ENCODE measurements at places on chromosomes 11 and 22.

DNA sequence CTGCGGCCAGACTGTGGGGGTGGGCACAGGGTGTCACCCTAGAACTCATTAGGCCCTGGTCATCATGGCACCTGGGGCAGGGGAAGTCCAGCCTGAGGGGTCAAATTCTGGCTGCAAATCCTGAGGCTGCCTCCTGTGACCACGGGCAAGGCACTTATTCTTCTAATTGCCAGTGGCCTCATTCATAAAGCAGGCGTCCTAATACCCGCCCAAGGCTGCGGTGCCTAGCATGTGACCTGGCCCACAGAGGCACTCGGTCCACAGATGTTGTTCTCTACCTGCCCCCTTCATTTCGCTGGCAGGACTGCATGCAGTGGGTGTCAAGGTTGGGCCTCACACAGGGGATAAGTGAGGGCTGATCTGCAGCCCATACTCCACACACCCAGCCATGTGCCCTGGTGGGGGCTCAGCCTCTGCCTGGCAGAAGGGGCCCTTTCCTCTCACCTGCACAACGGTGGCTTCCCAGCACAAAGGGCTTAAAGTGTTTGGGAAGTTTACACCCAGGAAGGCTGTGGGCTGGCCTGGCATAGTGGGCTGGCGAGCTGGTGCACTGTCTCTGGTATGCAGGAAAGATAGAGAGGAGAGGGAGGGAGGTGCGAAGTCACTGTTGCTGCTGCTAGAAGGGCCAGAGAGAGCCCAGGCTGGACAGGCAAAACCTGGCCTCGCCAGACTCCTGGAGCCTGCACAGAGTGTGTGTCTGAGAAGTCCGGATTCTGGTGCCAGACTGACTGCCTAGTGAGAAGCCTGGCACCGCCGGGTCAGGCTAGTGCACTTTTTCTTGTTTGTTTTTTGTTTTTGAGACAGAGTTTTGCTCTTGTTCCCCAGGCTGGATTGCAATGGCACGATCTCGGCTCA lies 3.2 kb downstream of the MPST start:
- no peak for DNase-seq

DNA sequence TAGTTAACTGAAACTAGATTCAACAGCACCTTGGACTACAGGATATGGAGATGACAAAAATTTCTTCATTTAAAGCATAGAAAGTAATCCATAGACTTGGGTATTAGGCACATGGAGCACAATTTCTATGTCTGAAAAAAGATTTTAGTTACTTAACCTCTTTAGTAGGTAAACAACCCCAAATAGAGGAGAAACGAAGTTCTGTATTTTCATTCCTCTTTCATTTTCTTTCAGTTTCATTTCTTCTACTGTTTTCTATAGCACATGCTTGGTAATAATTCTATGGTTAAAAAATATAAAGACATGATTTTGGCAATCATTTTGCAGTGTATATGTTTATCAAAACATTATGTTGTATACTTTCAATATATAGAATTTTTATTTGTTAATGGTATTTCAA lies 99.5 kb downstream of the CASP12 start:
- DNase-seq, result no peak

DNA sequence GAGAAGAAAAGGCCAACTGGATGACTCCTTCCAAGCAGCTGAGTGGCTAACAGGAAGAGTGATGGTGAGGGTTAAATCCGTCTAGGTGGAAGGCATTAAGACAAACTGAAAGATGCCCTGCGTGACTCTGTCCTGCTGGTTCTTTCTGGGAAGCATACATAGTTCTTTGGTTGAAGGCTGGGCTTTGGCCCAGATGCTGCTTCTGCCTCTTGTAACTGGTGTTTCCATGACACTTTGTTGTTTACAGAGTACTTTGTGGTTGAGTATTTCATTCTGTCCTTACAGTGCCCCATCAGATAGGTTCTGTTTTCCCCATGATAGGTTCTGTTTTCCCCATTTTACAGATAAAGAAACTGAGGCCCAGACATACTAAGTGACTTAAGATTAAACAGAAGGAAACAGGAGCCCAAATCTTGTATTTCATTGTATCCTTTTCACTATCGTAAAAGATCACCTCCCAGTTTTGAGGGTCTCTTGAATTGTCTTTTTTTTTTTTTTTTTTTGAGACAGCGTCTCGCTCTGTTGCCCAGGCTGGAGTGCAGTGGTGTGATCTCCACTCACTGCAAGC lies 124.3 kb upstream of the RASSF10 start:
- no peak for DNase-seq

DNA sequence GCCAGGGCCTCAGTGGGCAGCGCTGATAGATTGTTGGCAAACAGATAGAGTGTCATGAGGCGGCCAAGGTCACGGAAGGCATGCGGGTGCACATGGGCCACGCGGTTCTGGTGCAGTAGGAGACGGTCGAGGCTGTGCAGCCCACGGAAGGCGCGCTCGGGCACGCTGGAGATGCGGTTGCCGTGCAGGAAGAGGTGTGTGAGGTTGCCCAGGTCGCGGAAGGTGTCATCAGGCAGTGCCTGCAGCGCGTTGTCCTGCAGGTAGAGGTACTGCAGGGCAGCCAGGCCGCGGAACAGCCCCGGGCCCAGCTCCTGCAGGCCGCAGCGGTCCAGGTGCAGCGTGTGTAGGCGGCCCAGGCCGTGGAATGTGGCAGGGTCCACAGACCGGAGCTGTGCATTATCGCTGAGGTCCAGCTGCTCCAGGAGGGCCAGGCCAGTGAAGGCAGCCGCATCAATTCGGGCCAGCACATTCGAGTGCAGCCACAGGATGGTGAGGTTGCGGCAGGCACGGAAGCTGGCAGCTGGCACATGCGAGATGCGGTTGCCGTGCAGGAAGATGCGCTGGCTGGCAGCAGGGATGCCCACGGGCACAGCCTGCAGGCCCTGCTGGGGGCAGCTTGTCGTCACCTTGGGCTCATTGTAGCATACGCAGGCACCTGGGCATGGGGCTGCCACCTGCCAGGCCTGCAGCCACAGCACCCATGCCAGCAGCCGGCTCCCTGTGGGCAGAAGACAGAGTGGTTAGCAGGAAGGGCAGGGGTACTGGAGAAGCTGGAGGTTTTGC lies 25.5 kb downstream of the RTN4R start:
- no peak for DNase-seq

- DNase-seq, result no peak
These were observed 221.9 kb downstream of the SBF2 start for GRCh38 chr11:10072142-10072541.

DNA sequence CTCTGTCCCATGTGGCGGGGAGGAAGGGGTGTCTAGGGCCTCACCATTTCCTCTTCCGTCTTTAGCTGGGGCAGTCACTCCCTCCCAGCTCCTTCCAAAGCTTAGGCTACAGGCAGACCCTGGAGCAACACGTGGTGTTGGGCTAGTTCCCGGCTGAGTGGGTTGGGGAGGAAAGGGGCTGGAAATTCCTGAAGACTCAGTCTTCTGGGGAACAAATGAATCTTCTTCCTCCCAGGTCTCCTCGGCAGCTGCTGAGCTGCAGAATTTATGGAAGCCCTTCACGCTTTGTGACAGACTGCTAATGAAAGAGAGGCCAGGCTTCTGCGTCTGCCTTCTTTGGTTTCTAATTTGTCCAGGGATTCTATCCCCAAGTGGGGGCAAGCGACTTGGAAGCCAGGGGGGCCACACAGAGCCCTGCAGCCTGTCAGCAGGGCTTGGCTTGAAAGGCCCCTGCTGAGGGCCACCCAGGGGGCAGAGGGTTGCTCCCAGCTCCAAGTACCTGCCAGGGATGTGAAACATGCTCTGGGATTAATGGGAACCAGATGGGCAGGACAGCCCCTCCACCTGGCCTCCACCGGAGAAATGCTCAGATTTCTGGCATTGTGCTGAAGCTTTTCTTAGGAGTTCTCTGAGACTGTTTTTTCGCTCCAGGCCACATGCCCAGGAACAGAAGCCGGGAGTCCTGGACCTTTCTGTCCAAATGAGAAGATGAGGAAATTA lies 123.1 kb downstream of the PKNOX2 start:
- DNase-seq, result no peak

DNA sequence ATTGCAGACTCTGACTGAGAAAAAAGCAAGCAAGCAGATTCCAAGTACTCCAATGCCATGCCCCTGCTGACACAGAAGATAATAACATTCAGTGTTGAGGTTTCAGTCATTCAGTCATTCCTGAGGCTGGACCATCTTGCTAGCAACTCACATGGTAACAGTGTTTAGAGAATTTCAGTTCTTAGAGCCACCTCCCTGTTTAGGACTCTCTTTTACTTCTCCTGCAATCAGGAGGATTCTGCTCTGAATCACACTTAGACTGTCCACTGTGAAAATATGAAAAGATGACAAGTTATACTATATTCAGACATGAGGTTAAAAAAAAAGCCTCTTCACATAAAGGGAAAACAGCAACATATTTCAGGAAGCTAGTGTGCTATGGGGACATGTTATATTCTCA lies 183.9 kb upstream of the CTSC start:
- DNase-seq, result no peak

GRCh38 chr22:46538814-46539160 lies 1.4 kb upstream of the CELSR1 start:
- DNase-seq, result no peak

DNA sequence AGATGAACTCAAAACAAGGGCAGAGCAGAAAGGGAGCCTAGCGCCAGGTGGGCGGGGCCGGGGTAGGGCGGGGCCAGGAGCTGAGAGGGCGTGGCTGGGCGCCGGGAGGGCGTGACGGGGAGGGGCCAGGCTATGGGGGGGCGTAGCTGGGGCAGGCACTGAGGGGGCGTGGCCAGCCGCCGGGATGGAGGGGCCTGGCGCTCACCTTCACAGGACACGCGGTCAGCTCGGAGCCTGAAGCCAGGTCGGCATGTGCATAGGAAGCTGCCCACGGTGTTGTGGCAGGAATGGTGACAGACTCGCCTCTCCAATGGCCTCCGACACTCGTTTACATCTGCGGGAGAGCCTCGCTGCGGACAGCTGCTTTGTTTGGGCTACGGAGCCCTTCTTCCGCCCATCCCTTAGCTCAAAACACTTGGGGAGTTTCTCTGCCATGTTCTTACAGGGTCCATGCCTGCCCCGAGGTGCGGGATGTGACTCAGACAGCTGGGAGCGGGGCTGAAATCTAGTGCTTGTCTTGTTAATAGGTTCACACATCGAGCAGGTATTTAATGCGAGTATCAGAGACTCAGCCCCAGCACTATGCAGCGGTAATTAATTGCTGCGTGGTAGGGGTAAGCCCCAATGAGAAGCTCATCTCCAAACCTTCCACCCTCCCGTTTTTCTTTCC lies 13.4 kb downstream of the VWCE start:
- no peak for DNase-seq

GRCh38 chr22:28424427-28425080 lies 255.1 kb downstream of the TTC28 start:
- DNase-seq, result no peak

DNA sequence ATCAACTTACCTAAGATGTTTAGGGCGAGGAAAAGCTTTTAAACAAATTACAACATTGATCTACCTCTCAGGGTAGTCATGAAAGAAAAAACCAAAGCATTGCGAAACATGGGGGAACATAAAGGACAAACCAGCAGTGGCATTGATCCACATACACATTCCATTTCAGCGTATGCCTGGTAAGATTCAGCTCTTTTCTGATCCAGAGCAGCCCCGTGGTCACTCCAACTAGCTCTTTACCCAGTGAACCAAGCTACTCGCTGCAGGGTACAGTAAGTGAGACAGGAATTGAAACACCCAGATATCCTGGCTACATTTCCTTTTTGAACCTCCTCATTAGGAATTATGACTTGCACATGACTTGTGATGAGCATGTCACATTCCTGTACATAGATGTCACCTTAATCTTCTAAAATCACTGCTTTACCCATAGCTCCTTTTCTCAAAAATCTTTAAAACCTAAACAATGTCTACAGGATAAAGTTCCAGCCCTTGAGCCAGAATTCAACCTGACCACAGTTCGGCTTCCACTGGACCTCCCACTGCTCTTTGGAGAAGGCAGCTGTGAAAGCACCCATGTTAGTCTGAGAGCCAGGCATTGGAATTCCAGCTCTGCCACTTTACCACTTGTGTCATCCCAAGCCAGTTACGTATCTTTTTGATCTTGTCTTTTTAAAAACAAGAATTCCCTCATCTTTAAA lies 42.9 kb upstream of the AKIP1 start:
- DNase-seq, result no peak

DNA sequence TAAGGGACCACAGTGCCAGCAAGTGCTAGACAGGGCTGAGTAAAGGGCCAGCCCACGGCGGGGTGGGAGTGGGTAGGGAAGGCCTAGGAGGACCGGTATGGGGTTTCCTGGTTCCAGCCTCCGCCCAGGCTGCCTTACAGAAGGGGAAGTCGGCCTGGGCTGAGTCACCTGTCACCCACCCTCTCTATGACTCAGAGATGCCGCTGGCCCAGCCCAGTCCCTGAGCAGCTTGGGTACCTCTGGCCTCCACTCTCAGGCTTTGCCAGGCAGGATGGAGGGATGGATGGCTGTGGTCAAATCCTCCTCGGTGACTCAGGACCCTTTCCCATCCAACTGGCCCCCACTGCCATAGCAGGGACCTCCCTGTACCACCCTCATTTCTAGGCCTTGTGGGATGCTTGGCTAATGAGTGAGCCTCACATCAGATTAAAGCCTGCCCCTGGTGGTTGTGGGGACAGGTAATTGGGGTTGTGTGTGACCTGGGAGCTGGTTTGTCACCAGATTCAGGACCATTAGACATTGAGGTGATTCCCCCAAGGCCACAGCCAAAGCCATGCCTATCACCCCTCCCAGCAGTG lies 13.9 kb downstream of the SLC35E4 start:
- no peak for DNase-seq

GRCh38 chr11:108616549-108616948 lies 23.0 kb upstream of the EXPH5 start:
- DNase-seq, result no peak

DNA sequence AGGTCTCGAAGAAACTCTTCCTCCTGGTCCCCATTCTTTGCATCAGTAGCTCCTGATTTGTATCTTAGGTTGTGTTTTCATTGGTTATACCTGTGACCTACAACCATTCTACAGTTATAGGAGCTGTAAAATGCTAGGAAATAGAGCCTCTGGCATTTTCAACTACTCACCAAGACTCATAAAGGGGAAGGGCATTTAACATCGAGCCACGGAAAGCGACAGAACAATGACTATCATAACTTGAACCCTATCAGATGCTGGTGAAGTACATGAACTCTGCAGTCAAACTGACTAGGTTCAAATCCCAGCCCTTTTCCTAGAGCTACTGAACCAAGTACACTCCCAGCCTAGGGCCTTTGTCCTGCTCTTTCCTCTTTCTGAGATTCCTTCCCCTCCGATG lies 588.0 kb downstream of the SOX6 start:
- no peak for DNase-seq

GRCh38 chr11:69113646-69114340 lies 41.9 kb upstream of the SMIM38 start:
- no peak for DNase-seq

GRCh38 chr11:68313574-68314202 lies 1.3 kb downstream of the LRP5 start:
- DNase-seq, result no peak

GRCh38 chr11:71336996-71337754 lies 84.8 kb upstream of the SHANK2 start:
- DNase-seq, result no peak

All from cortex of kidney (tissue), 1 donor.